ENCODE measurements at places on chromosomes 11 and 22.
A peak's percentile ranks its signal among the peaks of the same experiment; 100 is the strongest.

GRCh38 chr22:22128440-22128839, 116.1 kb upstream of the VPREB1 start:
- DNase-seq: no peak

GRCh38 chr22:46180370-46181137, 30.2 kb downstream of the PPARA start:
- DNase-seq: no peak

DNA sequence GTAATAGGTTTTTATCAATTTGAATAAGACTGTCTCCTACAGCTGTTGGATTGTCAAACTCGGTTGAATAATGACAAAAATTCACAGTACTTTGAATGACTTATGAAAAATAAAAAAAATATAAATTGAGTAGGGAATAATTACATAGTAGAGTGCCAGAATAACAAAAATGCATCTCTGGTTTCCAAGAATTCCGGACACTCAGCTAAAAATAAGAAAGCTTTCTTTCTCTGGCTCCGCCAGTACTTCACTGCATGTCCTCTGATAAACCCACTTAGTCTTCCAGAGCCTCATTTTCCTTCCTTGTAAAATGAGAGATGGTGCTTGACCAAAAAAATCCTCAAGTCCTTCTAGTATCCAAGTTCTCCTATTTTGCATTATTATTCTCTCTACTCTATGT, 374.6 kb upstream of the LUZP2 start:
- no peak for DNase-seq

DNA sequence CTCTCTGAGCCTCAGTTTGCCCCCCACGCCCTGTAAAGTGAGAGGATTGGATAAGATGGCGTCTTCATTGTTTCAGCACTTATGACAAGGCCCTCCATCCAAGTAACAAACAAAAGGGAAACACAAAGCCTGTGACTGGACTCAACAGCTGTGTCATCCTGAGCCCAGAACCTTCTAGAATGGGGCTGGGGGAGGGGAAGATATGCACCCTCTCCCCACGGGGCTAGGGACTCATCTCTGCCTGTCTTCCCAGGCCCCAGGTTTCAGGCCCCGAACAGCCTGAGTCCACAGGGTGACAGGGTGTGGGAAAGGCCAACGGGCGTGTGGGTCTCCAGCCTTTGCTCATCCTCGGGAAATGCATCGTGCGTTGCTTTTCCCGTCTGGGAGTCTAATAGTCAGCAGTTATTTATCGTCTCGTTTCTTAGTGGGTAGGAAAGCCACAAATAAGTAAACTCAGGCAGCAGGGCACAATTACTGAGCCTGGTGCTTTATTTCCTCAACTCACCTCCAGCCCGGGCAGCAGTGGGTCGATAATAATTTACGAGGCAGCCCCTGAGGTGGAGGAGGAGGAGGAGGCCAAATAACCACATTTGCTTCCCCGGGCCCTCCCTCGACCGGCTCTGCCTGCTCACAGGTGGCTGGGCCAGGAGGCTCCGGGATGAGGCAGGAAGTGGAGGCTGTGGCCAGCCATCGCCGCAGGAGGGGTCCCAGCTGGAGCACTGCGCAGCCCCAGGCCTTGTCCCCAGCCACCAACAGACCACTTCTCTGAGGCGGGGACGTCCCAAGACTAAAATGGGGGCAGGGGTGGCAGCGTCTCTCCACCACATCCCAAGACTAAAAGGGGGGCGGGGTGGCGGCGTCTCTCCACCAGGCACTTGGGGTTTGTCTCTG, 54.4 kb downstream of the FLRT1 start:
- DNase-seq: no peak

GRCh38 chr11:16984229-16984628, 30.0 kb downstream of the PLEKHA7 start:
- DNase-seq: no peak

- no peak for DNase-seq
Observed at GRCh38 chr11:14315130-14315529, 43.9 kb downstream of the RRAS2 start.

GRCh38 chr11:85377901-85378300, 249.2 kb downstream of the DLG2 start:
- DNase-seq: no peak

DNA sequence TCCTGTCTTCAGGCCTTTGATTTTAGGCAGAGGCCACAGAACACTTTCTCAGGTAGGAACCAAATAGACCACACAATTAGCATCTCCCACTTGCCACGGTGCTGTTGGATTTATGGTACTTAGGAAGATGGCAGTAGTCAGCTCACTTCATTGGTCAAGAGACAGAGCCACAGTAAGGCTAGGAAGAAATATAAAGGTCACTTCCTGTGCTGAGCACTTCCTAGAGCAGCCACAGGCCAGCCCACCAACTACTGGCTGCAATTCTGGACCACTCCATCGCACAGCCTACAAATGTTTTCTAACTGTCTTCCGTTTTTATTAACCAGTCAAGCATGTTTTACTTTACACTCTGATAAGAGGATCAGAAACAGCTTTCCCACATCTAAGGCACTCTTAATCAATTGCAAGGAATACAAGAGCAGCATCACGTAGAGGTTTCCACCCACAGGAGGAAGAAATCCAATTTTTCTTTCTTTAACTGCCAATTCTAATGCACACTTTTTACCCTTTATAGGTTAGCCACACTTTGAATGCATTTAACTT, 54.7 kb downstream of the ABTB2 start:
- no peak for DNase-seq

- peak; percentile 23 for DNase-seq
Observed at GRCh38 chr22:38843201-38843656, 599 bp downstream of the NPTXR start.

DNA sequence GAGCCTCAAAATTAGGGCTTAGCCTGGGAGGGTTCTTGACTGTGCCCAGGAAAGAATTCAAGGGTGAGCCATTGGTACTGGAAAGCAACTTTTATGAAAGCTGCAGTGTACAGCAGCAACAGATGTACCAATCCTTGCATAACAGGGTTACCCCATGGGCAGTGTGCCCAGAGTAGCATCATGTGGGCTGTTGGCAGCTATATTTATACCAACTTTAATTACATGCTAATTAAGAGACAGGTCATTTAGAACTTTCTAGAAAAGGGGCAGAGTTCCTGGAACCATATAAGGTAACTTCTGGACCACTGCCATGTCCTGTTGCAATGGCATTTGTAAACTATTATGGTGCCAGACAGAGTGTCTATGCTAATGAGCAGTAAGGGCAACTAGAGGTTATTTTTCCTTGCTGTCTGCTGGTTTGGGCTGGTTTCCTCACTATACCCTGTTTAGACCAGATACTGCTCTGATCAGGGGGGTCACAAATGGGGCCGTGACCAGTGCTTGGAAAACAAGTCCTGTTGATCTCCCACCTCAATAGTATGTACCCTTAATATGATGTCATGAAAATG, 1120.5 kb upstream of the RAG2 start:
- DNase-seq: no peak

GRCh38 chr22:20403779-20404140, 9.8 kb downstream of the ZNF74 start:
- no peak for DNase-seq

DNA sequence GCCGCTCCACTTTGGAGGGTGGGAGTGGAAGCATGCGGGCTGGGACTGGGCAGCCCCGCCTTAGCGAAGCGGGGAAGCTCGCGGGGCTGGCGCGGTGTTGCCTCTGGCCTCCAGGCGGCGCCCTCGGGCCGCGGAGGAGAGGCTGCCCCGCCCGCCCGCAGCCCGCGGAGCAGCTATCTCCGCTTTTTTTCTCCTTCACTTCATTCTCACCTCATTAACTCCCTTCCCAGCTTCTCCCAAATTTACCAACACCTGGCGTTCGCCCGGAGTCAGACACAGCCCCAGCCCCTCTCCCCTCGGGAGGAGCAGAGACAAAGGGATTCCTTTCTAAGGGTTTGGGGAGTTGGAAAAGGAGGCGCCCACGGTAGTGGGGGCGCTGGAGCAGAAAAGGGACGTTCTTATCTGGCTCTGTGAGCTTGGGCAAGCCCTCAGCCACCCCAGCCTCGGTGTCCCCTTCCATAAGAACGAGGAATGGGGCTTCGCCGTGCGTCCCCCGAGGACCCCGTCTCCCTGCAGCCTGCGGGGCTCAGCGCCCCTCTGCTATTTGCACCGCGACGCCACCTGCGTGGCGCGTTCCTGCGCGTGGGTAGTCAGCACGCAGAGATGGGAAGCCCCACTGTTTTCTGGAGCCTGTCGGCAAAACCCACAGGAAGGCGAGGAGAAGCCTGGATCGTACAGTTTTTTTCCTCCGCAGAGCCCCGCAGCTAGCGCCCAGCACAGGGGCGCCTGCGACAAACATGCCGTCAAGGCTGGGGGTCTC, 1.5 kb upstream of the WNT11 start:
- peak; percentile 68 for DNase-seq

- DNase-seq: no peak
Observed at GRCh38 chr22:47928631-47929030, 1166.2 kb downstream of the TBC1D22A start.

DNA sequence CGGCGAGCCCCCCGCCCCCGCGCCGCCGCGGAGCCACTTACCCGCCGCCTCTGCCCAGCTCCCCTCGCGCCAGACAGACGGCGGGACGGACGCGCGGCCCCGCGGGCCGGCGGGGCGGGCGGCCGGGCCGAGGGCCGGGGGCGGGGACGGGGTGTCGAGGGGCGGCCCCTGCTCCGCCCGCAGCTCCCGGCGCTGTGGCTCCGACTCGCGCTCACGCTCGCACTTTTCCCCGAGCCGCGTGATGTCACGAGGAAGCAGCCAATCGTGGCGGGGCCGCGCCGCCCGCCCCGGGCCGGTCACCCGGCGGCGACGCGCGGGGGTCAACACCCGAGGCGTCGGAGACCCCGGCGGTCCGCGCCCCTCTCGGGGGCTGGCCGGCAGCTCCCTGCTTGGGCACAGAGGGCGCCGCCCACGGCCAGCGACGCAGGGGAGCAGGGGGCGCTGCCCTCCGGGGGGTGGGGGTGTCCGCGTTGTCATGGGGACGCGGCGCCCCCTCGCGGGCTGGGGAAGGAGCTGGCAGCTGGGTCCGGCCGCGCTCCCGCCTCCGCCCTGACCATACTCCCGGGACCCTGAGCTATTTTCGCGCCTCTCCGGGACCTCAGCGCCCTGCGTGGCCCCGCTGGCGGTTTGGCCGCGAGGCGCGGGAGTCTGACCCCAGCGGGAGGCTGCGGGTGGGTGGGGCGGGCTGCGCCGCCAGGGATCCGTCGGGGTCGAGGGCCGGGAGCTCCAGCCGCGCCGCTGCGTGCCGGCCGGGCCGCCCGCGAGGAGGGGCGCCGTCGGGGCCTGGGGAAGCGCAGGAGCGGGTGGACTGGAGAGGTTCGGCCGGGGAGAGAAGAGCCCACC, at the start of gene CHRM4:
CHRM4 (minus strand) TSS at position 199 of the 843 bp plus-strand sequence. CDS start 5,219 bp downstream, outside the sequence.
- DNase-seq: no peak

- no peak for DNase-seq
Observed at GRCh38 chr11:119472186-119472855, 49.3 kb upstream of the THY1 start.

GRCh38 chr11:121661880-121662486, 209.2 kb upstream of the SORL1-AS1 start:
- no peak for DNase-seq

GRCh38 chr11:72969894-72970335, 155.7 kb downstream of the ATG16L2 start:
- DNase-seq: no peak

DNA sequence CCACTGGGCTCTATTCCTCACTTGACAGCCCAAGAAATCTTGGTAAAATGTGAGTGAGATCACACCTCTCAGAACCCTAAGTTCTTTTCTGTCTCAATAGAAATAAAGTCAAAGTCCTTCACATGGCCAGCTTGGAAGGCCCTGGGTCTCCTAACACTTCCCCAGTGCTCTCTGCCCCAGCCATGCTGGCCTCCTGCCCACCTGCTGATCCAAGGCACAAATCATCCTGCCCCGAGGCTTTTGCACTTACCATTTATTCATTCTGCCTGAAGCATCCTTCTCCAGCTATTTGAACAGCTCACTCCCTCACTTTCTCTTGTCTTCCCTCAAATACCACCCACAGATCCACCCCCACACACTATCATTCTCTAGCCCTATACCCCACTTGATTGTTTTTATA, 26.4 kb downstream of the ISX start:
- DNase-seq: no peak

- no peak for DNase-seq
Observed at GRCh38 chr11:120893440-120894201, 130.3 kb upstream of the TBCEL start.

GRCh38 chr11:72352859-72353551, 81.3 kb downstream of the CLPB start:
- DNase-seq: no peak

GRCh38 chr22:26953012-26953883, 295.9 kb downstream of the MIAT start:
- DNase-seq: no peak

- DNase-seq: no peak
Observed at GRCh38 chr11:18798799-18799469, 7.3 kb upstream of the PTPN5 start.

DNA sequence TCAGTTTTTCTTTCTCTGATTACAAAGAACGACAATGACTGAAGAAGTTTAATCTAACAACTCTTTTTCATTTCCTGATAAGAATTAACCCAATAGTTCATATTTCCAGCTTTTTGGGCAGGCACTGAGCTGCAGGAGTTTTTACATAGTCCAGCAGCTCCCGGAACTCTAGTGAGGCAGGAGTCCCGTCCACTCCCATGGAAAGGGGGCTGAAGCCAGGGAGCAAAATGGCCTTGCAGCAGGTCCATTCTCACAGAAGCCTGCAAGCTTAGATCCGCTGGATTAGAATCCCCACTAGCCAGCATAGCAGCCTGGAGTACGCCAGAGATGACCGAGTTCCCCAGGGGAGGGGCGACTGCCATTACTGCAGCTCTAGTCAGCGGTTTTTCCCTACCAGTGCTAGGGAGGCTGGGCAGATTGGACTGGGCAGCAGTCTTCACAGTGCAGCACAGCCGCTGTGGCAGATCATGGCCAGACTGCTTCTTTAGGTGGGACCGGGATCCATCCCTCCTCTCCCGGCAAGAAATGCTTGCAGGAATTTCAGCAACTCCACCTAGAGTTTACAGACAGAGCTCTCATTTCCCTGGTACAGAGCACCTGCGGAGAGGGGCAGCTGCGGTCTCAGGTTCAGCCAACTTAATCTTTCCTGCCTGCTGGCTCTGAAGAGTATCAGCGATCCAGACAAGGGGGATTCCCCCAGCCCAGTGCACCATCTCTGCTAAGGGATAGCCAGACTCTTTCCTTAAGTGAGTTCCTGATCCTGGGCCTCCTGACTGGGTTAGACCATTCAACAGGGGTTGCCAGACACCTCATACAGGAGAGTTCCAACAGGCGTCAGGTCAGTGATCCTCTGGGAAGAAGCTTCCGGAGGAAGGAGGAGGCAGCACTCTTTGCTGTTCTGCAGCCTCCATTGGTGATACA, 742 bp upstream of the CASP4 start:
- DNase-seq: no peak

GRCh38 chr11:78205691-78206090, 17.0 kb downstream of the USP35 start:
- no peak for DNase-seq

- DNase-seq: no peak
Observed at GRCh38 chr11:93000511-93001476, 31.3 kb downstream of the MTNR1B start.

DNA sequence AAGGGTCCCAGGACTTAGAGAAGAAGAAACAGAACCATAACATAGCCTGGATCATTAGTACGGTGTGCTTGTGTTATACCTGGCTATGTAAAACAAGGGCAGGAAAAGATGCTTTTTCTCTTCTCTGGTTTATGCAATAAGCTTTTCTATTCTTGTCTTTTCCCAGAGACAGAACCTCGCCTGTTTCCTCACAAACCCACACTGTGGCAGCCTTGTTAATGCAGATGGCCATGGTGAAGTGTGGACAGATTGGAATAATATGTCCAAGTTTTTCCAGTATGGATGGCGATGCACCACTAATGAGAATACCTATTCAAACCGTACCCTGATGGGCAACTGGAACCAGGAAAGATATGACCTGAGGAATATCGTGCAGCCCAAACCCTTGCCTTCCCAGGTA, 2.9 kb downstream of the CFAP68 start:
- DNase-seq: no peak

Data from activated CD4-positive, alpha-beta T cell treated with anti-CD3 and anti-CD28 coated beads, Interleukin-2, amount 50 U/mL, for 4 hours (primary cell).